SK-N-SH (cell line): ENCODE measurements at places on chromosomes 2 and 18. TPM values are rescaled to one million over a fixed set of nuclear protein-coding genes. Genes with fewer than 3 reads are reported as not detected.

The DNER gene
- 1.4 and 1.9 TPM in 2 replicates for polyA plus RNA-seq

DNA sequence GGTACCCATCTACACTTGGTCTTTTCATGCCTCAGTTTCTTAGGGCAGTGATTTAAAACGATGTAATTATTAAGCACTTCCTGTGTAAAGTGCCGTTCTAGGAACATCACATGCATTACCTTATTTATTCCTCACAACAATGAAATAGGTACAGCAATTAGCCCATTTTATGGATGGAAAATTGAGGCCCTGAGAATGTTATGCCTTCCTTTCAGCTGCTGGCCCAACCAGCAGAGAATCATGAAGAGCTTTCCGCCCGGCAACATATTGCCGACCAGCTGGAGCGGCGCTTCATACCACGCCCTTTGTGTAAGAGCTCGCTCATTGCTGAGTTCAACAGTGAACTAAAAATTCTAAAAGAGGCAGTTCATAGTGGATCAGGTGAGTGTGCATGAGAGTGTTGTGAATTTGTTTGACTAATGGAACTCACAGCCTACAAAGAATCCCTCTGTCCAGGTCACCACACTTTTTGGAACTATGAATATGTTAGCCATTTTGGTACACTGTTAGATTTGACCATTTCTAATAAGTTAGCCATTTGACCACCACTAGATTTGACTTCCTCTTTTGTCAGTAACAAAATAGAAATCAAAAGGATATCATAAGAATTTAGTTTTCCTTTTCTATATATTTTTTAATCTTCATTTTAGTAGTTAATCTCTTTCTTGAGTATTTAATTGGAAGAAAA lies 25.6 kb upstream of the RPE start:
- DNase-seq: no peak
- H3K27ac ChIP-seq: no peak overlapping the region
- no peaks in the 10 kb centered on the region for H3K36me3 ChIP-seq
- H3K4me3 ChIP-seq: no peak overlapping the region
- no peaks in the 10 kb centered on the region for H3K4me1 ChIP-seq

GRCh38 chr2:121865914-121866313 lies 110.5 kb downstream of the TSN start:
- no peak overlapping the region for H3K4me3 ChIP-seq
- no peaks in the 10 kb centered on the region for H3K36me3 ChIP-seq
- no peaks in the 10 kb centered on the region for H3K27me3 ChIP-seq
- no peak overlapping the region for H3K27ac ChIP-seq
- H3K4me1 ChIP-seq: no peaks in the 10 kb centered on the region

The NETO1 gene
- polyA plus RNA-seq: not detected in 2 replicates

- peaks cover 16% of the 10 kb centered on the region for H3K4me1 ChIP-seq
- no peaks in the 10 kb centered on the region for H3K36me3 ChIP-seq
- H3K27me3 ChIP-seq: no peaks in the 10 kb centered on the region
- no peak overlapping the region for H3K27ac ChIP-seq
- H3K4me3 ChIP-seq: no peak overlapping the region
- no peak for DNase-seq
These were observed 21.2 kb upstream of the ATOH8 start for GRCh38 chr2:85732467-85733120.

The TSGA10 gene
- polyA plus RNA-seq: 1.8 and 2.0 TPM in 2 replicates

The GKN2 gene
- polyA plus RNA-seq: not detected in 2 replicates
